ENCODE measurements at places on chromosomes 11 and 22. TPM values are rescaled to one million over a fixed set of nuclear protein-coding genes. Genes with fewer than 3 reads are reported as not detected.
A peak's percentile ranks its signal among the peaks of the same experiment; 100 is the strongest.

Gene PATE2
- total RNA-seq = 0.42 TPM

Gene KCNJ5
- not detected for total RNA-seq

Gene ACRV1
- not detected for total RNA-seq

DNA sequence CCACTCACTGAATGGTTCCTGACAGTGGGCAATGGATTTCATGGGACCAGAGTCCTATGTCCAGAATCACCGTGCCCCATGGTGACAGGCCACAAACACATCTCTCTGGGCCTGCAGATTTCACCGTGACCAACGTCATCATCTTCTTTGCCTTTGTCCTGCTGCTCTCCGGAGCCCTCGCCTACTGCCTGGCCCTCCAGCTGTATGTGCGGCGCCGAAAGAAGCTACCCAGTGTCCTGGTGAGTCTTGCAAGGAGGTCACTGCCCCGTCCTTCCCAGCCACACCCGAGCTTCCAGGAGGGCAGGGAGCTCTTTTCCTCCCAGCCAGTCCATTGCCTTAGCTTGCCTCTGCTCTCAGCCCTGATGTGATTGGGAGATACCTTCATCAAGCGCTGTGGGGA is 9.3 kb downstream of the IL10RA start:
- H3K36me3 ChIP-seq = peaks cover 41% of the 10 kb centered on the region
- peak overlapping the region; percentile 71 for H3K27ac ChIP-seq
- H3K4me1 ChIP-seq = peaks cover 70% of the 10 kb centered on the region

DNA sequence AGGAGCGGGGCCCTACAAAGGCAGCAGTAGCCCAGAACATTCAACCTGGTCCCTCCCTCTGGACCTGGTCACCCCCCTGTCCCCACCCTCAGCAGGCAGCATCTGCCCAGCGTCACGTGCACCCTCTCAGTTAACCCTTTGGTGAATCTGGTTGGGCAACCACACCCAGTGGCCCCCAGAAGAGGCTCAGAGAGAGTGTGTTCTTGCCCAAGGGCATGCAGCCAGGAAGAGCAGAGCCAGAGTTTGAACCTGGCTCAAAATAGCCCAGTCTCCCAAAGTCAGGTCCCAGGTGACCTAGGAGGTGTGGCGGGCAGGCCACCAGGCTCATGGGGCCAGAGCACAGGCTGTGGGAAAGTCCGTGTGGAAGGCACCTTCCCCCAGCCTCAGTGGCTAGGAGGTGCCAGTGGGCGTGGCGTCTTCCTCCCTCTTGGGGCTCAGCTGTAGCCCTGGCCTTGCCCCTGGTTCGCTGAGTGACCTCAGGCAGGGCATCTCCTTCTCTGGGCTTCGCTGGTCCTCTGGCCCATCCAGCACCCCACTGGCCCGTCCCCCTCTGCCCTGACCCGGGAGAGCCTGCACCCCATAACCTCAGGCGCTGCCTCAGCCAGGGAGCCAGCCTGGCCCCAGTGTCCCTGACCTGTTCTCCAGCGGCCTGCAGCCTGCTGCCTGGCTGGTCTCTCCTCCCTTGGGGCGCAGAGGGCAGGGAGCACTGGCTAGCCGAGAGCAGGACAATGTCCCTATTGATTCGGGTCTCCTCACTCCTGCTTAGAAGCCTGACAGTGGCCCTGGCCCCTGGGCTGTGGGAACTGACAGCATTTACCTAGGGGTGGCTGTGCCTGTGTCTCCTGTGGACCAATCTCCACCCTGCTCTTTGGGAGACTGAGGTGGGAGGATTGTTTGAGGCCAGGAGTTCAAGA is 7.0 kb downstream of the ALDH3B1 start:
- no peaks in the 10 kb centered on the region for H3K27me3 ChIP-seq
- no peaks in the 10 kb centered on the region for H3K4me1 ChIP-seq
- H3K27ac ChIP-seq = no peak overlapping the region
- H3K4me3 ChIP-seq = no peak overlapping the region

DNA sequence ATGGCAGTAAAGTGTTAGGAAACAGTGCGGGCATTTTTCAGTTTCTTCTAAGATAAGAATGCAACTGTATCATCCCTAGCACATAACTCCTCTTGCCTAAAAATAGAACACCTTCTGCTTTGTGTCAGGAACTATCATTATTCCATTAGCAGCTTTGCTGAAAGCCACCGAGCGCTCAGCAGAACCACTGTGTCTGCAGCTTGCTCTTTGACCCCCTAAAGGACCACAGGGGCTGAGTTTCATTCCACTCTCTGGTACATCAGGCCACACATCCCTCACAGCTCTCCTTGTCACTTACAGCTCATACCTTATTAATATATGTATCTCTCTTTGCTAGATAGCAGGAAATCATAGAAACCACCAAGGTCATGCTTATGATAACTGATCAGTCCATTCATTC is 360.2 kb downstream of the KCNA4 start:
- DNase-seq = no peak
- H3K36me3 ChIP-seq = no peaks in the 10 kb centered on the region
- H3K4me3 ChIP-seq = no peak overlapping the region
- no peaks in the 10 kb centered on the region for H3K27me3 ChIP-seq
- no peaks in the 10 kb centered on the region for H3K4me1 ChIP-seq
- no peak overlapping the region for H3K27ac ChIP-seq

DNA sequence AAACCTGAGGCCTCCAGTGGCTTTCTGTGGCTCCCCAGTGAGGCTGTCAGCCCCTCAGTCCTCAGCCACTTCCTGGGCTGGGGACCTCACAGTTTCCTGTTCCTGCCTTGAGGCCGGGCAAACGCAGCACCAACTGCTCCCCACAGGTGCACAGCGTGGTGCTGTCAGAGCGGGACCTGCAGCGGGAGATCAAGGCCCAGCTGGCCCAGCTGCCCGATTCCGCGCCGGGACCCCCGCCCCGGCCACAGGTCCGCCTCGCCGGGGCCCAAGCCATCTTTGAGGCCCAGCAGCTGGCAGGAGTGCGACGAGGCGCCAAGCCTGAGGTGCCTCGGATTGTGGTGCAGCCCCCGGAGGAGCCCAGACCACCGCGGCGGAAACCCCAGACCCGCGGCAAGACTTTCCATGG is 5.4 kb downstream of the TBC1D10C start:
- H3K27me3 ChIP-seq = no peaks in the 10 kb centered on the region
- peaks cover 61% of the 10 kb centered on the region for H3K4me1 ChIP-seq
- peak; percentile 83 for DNase-seq
- H3K27ac ChIP-seq = peak overlapping the region; percentile 97
- peak overlapping the region; percentile 83 for H3K4me3 ChIP-seq
- H3K36me3 ChIP-seq = no peaks in the 10 kb centered on the region

DNA sequence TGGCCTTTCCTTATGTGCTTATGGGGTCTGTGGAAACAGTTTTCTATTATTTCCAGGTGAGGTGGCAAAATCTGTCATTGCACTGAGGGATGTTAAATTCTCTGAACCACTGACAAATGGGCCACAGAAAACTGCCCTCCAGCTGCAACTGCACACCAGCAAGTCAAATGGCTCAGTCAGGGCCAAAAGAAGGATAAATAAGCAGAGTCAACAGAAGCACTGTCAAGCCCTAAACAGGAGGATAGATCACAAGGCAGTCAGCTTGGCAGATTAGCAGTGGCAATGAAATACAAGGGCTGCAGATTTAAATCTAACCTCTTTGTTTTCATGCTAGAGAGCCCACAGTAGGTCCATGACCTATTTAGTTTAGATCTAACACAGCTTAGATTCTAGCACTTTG is 435.6 kb downstream of the ETS1 start:
- no peak overlapping the region for H3K4me3 ChIP-seq
- no peaks in the 10 kb centered on the region for H3K36me3 ChIP-seq
- no peaks in the 10 kb centered on the region for H3K4me1 ChIP-seq
- no peaks in the 10 kb centered on the region for H3K27me3 ChIP-seq
- no peak for DNase-seq

DNA sequence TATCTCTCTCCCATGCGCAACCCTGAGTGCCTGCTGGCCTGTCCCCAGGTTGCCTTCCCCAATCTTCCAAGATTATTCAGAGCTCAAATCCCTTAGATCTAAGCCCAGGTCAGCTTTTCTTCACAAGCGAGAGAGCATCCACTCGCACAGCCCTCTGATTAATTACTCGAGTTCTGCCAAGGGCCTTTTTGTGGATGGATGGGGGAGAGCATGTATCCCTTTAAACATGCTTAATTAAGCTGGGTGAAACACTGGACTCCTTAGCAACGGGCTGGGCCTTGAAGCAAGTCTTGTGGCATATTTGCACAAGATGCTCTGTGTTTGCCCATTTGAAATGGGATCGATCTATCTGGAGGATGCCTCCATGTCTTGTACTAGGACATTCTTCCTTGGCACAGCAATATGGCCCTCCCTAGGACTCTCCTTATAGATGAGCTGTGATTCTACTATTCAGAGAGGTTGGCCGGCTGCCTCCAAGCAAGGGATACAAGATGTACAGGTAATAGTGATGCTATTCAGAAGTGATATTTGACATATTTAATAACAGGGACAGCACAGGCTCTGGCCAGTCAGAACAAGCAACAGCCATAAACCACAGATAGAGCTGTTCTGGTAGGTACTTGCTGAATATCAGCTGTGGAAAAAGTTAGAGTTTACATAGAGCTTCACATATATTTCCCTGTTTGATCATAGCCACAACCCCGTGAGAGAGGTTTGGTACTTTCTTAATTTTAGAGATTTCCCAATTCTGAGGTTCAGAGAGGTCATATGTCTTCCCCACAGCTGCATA is 125.6 kb downstream of the CSNK2A3 start:
- no peaks in the 10 kb centered on the region for H3K36me3 ChIP-seq

DNA sequence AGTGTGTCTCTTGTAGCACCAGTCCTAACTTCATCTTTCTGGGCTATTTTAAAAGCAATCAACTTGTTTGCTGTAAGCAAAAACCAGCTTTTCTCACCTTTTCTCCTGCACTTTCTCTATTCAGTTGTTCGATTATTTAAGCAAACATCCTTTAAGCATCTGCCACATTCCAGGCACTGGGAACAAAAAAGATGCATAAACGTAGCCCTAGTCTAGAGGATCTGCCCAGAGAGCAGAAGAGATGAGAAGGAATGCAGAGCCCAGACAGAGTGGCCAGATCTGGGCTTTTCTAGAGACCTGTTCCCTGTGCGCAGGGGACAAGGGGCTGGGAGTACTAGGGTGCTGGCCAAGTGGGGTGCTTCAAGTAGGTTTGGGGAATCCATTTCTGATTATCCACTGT is 8.4 kb downstream of the APLNR start:
- H3K36me3 ChIP-seq = no peaks in the 10 kb centered on the region
- peaks cover 28% of the 10 kb centered on the region for H3K27me3 ChIP-seq
- H3K27ac ChIP-seq = no peak overlapping the region
- H3K4me1 ChIP-seq = no peaks in the 10 kb centered on the region
- no peak for DNase-seq

DNA sequence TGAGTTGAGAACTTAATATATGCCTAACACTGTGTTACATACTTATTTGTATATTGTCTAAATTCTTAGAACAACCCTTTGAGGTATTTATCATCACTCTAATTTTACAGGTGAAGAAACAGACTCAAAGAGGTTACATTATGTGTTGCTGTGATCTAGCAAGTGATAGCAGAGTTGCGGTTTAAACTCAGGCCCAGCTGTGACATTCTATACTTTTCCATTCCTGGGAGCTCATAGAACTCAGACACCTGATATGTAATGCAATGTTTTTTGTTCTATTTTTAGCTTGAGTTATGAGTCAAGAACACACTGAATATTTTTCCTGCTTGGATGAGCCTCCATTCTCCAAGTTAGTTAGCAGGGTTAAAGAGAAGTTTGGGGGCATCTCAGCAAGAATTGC is 449.7 kb upstream of the DDI1 start:
- peaks cover 4% of the 10 kb centered on the region for H3K36me3 ChIP-seq
- no peak overlapping the region for H3K4me3 ChIP-seq
- H3K4me1 ChIP-seq = no peaks in the 10 kb centered on the region
- H3K27ac ChIP-seq = no peak overlapping the region
- no peak for DNase-seq

All from natural killer cell treated with Interleukin-12 subunit alpha and Interleukin-12 subunit beta and Interleukin-15 and Interleukin-18, amount 100 ng/mL, for 72 hours (primary cell).